ENCODE measurements at places on chromosomes 7 and 10.

GRCh38 chr10:28181478-28182096 lies 121.3 kb downstream of the MPP7 start:
- no peak for DNase-seq

DNA sequence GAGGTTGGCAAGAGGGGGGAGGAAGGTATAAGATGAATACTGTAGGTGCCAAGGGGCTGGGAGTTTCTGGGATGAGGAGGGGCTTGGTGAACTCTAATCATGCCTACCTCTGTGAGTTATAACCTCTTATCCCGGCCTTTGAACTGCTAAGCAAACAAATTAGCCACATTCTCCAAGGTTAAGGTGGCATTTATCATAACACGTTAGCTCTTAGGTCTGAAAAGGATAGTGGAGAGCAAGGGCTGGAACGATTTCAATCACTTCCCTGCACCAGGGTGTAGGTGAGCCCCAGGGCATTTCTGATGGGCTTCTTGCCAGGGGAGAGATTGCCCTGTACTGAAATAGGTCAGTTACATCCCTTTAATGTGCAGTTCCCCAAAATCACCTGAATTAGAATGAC lies 28.6 kb upstream of the DMBT1 start:
- no peak for DNase-seq

DNA sequence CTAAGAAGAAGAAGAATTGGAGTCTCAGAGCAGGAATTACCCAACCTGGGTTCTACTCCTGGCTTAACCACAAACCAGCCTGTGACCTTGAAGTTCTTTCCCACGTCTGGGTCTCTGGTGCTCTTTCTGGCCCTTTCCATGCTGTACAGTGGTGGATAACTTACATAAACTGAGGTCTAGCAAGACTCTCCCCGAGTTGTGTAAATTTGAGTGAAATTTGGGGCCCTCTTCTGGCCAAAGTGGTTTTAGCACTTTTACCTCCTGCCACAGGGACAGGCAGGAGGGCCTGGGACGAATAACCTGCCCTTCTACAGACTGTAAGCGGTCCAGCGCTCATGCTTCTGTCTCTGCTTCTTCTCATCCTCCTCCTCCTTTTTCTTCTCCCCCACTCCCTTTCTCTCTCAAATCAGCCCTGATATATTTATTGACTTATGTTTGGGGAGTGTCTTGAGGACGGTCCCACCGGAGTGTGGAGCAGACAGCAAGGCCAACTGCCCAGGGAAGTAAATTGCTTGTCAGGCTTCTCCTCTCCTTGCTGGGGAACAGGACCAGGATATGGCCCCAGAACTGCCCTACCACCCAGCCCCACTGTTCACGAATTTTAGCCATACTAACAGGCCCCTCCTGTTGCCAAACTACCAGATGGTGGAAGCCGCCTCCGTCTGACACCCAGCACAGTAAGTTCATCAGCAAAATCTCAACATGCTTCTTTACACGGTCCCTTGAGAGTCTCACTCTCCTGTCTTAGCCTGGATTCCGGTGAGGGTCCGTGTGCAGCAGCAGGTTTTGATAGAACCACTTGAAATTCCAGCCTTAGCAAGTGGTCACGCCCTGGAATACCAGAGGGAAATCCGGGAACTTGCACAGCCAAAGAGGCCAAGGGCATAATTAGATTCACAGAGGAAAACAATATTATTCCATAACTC lies 4.0 kb upstream of the SH3PXD2A start:
- DNase-seq: peak; percentile 76

DNA sequence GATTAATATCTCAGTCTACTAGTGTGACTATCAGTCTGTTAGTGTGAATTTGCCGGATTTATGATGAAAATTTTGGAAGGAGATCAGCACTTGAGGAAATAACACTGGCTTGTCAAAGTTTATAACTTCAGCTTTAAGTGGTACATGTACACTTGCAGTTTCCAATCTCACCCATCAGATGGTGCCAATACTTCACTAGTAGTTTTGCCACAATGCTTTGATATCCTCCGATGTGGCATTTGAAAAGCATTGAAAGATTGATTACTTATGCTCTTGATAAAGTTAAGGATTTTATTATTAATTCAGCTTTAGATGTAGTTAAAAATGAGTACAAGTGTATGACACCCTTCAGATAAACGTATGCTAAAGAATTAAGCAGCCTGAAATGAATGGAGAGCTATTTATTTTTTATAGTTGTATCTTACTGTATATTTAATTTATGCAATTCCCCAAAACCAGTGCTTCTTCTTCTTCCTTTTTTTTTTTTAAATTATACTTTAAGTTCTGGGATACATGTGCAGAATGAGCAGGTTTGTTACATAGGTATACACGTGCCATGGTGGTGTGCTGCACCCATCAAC lies 98.2 kb downstream of the ANLN start:
- DNase-seq: no peak

All from left hindlimb (tissue), 1 donor.